ENCODE measurements at places on chromosomes 6 and 20. TPM values are rescaled to one million over a fixed set of nuclear protein-coding genes. Genes with fewer than 3 reads are reported as not detected.
A peak's percentile ranks its signal among the peaks of the same experiment; 100 is the strongest.

FERMT1 gene
- 7.1 TPM for total RNA-seq

ID4 gene
- 90.9 TPM for total RNA-seq

KCNG1 gene
- 78.8 TPM for total RNA-seq

- no peak for DNase-seq
These were observed 146.7 kb upstream of the TAB2 start for GRCh38 chr6:149170564-149171452.

DNA sequence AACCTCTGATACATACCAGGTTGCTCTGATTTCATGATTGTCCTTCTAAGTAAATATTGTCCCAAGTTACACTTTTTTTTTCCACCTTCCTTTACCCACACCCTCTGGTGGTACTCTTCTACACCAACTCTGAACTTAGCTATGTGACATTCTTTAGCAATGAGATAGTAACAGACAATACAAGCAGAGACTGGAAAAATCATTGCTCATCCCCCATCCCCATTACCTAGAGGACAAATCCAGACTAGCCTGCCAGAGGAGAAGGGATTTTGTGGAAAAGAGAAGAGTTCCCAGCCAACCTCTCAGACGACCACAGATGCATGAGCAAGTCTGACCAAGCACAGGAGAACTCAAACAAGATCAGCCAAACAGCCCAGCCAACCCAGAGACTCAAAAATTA is 32.8 kb upstream of the TFAP2B start:
- DNase-seq, result no peak

DNA sequence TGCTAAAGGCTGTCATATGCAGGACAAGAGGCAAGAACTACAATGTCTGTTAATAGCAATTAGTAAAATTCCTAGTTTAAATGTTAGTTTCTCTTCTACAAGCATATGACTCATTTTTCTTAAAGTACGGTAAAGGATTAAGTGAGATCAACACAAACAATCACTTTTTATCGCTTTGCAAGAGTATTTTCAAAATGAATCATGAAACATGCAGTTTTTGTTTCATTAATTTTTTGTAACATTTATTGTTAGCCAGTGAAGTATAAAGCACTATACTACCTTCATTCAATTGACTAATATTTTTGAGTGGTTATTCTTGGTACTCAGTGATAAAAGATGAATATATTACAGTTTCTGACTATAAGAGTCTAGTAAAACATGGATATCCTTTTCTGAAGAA is 138.6 kb downstream of the AHI1 start:
- no peak for DNase-seq

GRCh38 chr20:2195614-2196013 is 94.0 kb downstream of the STK35 start:
- no peak for DNase-seq

- no peak for DNase-seq
These were observed 114.2 kb downstream of the SNX5 start for GRCh38 chr20:17854307-17854903.

- DNase-seq, result no peak
These were observed 309.5 kb downstream of the TSHZ2 start for GRCh38 chr20:53281557-53282117.

DNA sequence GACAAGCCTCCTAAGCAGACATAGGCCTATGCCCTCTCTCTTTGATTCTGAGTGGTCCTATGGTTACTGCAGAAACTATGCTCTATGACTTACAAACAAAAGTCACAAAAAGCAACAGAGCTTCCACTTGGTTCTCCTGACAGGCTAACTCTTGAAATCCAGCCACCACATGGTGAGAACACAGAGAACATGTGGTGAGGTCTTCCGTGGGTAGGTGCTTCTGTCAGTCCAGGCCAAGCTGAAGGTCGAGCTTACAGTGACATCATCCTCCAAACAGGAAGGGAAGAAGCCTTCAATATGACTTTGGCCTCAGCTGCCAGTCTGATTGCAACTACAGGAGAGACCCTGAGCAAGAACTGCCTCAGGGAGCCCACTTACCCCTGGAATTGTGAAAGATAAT is 265.5 kb downstream of the TBX18 start:
- DNase-seq, result no peak

DNA sequence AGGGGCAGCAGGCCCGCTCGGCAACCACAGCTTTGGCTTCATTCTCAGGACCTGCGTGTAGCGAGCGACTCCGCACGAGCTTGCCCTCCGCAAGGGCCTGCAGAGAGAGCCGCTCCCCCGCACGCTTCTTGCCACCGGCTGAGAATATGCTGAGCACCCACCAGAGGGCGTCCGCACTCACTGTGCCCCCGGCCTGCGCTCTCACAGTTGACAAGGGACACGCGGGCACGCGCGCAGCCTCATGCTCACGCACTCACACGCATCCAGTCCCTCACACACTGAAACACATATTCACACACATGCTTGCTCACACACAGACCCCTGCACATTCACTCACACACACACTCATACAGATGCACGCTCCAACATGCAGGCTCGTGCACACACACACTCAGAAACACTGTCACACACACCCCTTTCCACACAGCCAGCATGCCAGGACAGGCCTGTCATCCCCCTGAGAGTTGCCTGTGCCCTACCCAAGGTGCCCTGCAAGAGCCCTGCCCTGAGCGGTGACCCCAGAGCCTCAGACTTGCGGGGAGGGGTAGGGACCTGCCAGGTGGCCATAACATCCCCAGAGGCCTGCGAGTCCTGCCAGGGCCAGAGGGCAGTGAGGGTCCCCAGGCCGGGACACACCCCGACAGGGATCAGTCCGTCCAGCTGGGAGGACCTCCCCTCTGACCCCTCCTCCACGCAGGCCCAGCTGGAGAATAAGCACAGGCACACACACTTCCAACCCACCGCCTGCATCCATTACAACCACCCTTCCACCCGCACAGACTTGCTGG is 174.1 kb downstream of the BMP7 start:
- DNase-seq, result peak; percentile 82

DNA sequence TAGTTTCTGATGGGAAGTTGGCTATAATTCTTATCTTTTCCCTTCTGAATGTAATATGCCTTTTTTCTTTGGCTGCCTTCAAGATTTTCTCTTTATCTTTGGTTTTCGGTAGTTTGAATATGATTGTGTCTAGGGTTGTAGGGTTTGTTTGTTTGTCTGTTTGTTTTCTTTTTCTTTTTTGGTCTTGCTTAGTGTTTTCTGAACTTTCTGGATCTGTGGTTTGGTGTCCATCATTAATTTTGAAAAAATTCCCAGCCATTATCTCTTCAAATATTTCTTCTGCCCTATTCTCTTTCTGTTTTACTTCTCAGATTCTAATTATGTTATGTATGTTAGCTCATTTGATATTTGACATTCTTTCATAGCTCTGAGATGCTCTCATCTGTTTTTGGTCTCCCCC is 79.4 kb downstream of the CHMP4B start:
- DNase-seq, result no peak

GRCh38 chr6:139448051-139448649 is 73.7 kb upstream of the CITED2 start:
- DNase-seq, result no peak

DNA sequence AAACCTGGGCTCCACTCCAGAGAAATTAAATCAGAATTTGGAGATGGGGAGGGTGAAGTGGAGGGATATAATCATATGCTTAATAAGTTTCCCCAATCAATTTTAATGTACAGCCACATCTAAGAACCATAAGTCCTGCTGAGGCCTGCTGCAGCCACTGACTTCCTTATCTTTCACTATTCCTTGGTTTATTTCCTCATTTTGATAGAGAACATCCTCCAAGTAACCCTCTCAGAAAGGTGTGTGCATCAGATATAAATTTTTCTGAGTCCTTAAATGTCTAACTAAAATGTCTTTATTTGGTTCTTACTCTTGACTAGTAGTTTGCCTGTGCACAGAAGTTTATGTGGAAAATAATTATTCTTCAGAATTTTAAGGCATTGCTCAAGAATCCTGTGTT is 23.7 kb upstream of the SIRT5 start:
- DNase-seq, result no peak

- DNase-seq, result no peak
These were observed 177.4 kb upstream of the THEMIS start for GRCh38 chr6:128078276-128078675.

- DNase-seq, result no peak
These were observed 30.9 kb downstream of the RNF146 start for GRCh38 chr6:127297502-127298070.

- no peak for DNase-seq
These were observed 300.1 kb upstream of the KCNQ5 start for GRCh38 chr6:72321788-72322187.

DNA sequence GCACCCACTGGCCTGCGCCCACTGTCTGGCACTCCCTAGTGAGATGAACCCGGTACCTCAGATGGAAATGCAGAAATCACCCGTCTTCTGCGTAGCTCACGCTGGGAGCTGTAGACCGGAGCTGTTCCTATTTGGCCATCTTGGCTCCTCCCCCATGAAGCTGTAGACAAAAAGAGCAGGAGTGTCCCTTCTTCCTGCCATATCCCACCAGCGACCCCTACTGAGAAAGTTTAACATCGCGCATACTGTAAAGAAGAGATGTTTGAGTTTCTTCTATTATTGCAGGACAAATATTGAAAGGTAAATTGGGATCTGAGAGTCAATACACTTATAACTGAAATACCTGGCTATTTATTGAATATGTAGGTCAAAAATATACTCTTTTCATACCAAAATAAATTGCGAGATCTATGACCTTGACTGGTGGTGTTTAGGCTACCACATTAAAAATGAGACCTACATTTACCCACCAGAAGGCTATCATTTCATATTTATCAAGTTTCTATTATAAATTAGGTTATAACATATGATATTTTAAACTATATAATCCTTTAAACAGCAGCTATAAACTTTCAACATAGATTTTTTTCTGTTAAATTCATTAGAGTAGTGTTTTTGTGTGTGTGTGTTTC is 586.3 kb downstream of the HTR1B start:
- no peak for DNase-seq

GRCh38 chr20:23222531-23223200 is 127.9 kb upstream of the NXT1 start:
- no peak for DNase-seq
